ENCODE measurements at places on chromosomes 16 and 17.

DNA sequence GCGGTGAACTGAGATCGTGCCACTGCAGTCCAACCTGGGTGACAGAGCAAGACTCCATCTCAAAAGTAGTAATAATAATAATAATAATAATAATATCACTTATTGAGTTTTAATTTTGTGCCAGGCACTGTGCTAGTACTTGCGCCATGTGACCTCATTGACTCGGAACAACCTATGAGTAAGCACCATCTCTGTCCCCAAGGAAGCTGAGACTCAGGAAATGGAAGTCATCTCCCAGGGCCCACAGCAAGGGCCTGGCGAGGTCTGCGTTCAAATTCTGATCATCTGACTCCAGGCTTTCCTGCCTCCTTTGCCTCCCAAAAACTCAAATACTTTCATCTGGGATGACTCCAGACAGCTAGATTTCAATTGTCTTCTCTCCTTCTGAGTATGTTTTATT lies 162.9 kb downstream of the SEC14L1 start:
- no peak for DNase-seq

- DNase-seq, result no peak
Measured at GRCh38 chr16:89169778-89170177, 1.8 kb upstream of the CDH15 start.

GRCh38 chr17:82493226-82493781 lies 26.2 kb upstream of the FOXK2 start:
- DNase-seq, result no peak

DNA sequence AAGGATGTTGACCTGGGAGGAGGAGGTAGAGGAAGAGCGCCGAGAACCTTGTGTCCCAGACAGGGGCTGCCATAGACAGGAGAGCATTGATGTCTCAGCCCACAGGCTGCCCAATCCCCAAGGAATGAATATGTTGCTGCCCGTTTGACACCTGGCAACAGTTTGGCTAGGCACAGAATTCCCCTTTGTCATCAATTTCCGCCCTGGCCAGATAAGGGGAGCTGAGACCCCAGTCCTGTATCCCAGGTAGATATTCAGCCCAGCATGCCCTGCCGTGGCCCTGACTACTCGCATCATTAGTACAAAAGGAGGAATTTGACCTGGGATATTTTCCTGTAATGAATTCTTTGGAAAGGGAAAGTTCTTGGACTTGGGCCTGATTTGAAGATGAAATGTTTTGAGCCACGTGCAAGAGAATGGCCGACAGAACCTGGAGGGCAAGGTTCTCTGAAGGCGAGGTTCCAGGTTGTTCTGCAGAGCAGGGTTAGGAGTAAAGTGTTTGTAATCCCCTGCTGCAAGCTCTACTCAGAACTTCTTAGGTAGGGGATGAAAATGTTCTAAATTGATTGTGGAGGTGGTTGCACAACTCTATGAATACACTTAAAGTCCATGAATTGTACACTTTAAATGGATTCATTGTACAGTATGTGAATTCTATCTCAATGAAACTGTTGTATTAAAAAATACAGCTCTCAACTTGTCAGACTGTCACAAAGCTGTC lies 108.8 kb downstream of the SOCS1 start:
- no peak for DNase-seq

DNA sequence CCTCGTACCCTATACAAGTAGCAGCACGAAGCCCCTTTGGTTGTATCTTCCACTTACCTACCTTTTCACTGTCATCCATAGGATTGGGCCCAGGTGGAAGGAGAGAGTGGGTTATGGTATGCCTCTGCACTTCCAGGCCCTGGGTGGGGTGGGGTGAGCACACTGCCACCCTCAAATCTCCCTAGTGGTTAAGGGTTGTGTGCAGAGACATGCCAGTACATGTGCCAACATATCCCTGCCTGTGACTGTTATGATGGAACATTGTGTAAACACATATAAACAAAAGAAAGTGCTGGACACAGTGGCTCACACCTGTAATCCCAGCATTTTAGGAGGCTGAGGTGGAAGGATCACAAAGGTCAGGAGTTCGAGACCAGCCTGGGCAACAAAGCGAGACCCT lies 11.1 kb downstream of the HROB start:
- no peak for DNase-seq

DNA sequence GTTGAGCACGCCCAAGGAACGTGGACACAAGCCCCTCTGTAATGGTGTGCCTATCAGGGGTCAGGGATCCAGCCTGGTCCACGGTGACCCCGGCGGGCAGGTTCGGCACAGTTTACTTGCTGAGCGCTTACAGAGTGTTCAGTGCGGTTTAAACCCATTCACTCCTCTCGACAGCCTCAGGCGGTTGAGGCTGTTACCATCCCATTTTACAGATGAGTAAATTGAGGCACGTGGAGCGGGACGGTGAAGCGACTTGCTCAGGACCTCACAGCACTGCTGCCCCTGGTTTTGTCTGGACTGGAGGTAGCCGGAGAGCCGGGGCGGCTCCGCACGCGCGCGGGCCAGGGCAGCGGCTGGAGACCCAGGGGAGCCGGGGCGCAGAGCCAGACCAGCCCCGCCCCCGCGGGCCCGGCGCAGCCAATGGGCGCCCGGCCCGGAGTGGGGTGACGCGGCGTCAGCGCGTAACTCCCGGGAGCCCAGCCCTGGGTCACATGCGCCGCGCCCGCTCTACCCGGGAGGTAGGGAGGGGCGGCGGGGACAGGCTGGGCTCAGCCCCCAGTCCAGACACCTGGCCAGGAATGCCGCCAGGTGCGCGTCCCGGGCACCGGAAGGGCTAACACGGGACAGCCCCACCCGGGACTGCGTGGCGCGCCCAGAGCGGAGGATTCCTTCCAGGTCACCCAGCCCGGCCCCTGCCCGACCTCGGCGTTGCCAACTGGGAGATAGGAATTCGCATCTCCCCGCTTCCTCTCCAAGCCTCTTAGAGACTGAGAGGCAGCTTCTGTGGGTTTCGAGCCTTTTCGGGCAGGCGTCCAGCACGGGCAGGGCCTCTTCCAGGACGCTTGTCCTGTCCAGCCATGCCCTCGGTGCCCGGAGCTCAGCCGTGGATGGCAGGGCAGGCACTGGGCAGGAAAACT lies 3.3 kb upstream of the SREBF1 start:
- DNase-seq, result peak; percentile 78

DNA sequence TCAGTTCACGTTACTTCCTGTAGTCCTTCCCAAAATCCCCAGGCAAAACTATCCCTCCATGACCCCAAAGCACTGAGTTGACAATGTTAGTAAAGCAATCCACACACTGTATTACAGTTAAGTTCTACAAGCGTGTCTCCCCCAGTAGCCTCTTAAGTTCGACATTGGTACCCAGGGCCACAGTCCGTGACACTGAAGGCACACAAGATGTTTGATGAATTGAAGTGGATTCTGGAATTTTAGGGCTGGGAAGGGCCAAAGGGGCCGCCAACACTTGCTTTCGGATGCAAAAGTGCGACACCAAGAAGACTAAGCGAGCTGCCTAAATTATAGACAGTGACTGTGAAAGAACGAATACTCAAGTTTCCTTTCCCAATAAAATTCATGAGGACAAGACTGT lies 1.5 kb downstream of the VPS35 start:
- DNase-seq, result no peak

DNA sequence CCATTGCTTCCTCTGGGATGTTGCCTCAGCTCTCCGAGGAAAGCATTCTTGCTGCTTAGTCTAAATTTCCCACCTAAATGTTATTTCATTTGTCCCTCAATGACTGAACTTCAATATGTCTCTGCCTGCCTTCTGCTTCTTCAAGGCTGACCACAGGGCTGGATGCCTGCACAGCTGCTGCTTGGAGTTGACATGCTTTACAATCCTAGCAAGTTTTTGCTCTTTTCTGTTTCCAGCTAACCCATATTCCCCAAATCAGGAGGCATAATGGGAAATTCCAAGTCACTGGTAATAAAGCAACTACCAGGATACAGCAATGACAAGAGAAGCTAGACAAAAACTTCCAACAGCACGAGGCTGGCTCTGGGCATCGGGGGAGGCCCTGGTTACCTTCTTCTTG lies 48.9 kb downstream of the GTF3C1 start:
- no peak for DNase-seq

DNA sequence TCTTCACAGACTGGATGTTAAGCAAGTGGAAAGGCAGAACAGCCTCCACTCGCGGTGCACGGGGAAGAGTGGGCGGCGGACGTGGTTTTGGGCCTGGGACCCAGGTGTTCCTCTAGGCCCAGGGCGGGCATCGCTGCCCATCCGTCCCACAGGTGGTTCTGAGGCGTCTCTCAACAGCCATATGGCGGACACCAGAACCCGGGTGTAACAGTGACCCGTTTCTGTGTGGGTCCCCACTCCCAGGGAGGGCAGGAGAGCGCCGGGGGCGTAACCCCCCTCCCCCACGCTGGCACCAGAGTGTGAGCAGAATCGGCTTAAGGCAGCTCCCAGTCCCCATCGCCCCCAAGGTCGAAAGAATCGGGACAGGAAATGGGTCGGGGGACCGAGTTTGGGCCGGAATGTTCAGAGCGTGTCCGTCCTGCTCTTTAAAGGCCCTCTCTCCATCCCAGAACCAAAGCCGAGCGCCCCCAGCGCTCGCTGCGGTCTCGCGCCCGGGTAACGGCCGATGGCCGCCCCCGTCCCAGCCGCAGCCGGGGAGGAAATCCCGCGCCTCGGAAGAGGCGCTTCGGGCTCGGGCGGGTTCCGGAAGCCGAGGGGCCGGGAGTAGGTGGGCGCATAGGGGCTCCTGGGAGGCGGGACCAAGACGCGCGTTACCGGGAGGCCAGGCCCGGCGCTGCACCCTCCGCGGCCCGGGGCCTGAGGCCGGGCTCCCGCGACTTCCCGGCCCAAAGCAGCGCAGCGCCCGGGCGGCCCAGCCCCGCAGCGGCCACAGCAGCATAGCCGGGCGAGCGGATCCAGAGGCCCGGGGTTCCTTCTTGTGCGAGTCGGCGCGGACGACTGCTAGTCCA lies at the start of gene TK2:
TK2 (minus strand) TSS at position 839 of the 848 bp plus-strand sequence; CDS start at position 778, 61 bp downstream.
- DNase-seq, result peak; percentile 68

DNA sequence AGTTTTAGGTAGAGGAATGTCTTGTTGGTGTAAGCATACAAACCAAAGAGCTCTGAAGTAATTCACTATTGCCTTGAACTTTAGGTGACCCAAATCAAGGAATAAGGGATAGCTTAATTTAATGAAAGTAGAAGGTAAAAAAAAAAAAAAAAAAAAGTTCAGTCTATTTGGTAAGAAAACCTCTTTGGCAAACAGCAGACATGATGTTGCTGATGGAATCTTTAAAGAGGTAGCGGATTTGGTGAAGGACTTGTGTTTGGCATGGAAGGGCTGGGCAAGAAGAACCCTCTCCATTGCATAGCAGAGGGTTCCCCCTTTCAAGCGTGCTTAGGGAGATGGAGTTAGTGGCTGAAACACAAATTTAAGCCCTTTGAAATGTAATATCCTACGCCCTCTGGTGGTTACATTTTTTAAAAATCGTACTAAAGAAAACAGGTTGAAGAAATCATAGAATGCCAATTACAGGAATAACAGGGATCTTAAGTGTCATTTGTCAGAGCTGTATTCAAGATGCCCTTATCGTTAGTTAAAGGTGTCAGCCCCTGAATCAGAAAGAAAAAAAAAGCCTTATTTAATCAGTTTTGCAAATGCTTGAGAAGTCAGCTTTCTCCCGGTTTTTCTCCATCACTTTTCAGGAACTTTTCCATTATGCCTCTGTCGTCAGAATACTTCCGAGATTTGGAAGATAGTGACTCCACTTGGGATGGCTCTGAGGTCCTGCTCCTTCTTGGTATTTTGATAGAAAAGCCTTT lies 383.1 kb downstream of the KCNJ2 start:
- DNase-seq, result no peak

DNA sequence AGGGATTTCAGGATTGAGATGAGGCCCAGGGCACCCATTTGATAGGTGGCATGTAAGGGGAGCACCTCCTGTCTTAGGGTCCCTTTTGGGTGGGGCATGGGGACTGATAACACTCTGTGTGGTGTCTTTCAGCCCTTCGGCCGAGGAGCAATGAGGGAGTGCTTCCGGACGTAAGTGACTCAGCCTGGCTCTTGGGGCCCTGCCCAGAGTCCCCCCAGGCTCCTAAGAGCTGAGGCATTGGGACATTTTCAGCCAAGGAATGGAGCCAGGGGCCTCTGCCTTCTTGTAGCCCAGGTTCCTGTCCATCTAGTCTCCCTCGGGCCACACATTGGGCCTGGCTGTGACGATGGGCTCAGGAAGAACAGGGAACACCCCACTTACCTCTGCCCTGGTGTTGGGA lies 44.4 kb downstream of the EEF2K start:
- DNase-seq, result no peak

GRCh38 chr17:45989759-45990158 lies 9.3 kb upstream of the STH start:
- DNase-seq, result no peak

DNA sequence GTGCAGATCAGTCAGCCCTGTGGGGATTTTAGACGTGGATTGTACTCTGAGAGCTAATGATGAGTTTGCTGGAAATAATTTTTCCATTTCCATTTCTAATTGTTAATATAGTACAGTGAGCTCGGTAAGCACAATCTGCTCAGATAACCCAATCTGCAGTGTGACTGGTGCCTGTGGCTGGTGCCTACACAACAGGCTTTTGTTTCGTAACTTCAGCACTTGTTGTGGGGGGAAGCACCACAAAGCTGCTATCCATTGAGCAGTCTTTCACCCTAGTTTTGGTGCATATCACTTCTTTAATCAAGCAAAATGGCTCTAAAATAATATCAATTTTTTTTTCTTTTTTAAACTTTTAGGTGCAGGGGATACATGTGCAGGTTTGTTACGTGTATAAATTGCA lies 534.9 kb upstream of the HSBP1 start:
- no peak for DNase-seq

- no peak for DNase-seq
Measured at GRCh38 chr16:27229891-27230470, 26.7 kb downstream of the KDM8 start.

DNA sequence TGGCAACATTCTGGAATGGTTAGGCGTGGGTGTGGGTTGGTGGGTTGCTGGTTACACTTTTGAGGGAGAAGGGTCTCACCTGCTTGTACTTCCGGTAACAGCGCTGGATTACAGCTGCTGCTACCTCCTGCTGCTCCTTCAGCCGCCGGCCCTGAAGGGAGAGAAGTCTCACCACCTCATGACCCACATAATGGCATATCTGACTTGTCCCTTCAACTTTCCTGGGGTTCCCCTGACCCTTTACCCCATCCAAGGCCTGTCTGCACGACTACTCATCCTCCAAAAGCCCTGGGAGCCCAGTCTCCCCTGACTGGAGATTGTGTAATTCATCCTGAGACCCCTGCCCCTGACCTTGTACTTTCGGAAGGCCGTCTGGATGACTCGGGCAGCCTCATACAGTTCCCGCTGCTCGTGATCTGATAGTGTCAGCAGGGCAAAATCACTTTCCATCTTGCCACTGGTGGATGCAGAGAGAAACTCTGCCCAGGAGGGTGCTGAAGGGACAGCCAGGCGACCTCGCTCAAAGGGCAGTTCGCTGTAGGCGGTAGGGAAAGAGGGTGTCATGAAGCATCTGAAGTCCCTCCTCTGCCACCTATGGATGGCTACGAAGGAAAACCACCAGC lies 2.0 kb upstream of the SPAG7 start:
- peak; percentile 28 for DNase-seq
